ENCODE measurements at places on chromosomes 13 and 19.

GRCh38 chr19:17677002-17677401 lies 11.2 kb downstream of the UNC13A start:
- no peak for DNase-seq

GRCh38 chr13:48808683-48809082 lies 155.0 kb downstream of the CYSLTR2 start:
- no peak for DNase-seq

- no peak for DNase-seq
These were observed 8.2 kb downstream of the ZNF439 start for GRCh38 chr19:11856596-11857250.

- peak; percentile 51 for DNase-seq
These were observed 607 bp upstream of the SYNE4 start for GRCh38 chr19:36009220-36009619.

- DNase-seq: no peak
These were observed 15.1 kb upstream of the EMP3 start for GRCh38 chr19:48310227-48310626.

- no peak for DNase-seq
These were observed 1617.1 kb downstream of the PCDH9 start for GRCh38 chr13:65613004-65613403.

DNA sequence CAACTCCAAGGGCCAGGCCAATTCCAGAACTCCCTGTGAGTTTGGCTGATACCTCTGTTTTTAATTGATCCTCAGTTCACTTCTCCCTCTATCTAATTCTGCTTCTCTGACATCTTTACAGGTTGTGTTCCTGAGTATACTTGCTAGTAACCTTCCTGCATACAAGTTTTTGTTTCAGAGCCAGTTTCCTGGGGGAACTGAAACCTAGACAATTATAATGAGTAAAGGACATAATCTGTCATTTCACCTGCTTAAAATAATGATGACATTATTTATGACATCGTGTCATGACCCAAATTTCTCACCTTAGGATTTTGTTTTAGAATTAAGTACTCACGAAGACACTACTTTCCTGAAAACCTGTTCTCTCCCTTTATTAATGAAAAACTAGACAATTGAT lies 12.5 kb upstream of the MYCBP2 start:
- no peak for DNase-seq

DNA sequence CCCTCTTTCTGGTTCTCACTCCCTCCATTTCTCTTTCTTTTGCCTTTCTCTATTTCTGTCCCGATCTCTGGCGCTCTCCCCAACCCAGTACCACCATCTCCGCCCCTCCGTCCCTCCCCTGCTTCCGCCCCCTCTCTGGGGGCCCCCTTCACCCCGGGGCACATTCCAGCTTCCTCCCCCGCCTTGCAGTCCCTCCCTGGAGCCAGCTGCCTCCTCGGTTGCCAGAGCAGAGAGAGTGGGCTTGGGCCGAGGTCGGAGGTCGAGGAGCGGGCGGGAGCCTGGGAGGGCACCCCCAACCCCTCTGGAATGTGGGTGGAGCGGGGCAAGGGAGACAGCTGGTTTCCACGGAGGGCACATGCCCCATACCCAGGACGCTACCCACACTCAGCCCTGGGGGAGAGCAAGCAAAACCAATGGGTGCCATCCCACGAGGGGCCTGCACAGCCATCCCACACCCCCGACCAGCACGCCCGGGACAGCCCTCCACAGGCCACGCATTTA lies 6.5 kb upstream of the CIRBP start:
- no peak for DNase-seq

DNA sequence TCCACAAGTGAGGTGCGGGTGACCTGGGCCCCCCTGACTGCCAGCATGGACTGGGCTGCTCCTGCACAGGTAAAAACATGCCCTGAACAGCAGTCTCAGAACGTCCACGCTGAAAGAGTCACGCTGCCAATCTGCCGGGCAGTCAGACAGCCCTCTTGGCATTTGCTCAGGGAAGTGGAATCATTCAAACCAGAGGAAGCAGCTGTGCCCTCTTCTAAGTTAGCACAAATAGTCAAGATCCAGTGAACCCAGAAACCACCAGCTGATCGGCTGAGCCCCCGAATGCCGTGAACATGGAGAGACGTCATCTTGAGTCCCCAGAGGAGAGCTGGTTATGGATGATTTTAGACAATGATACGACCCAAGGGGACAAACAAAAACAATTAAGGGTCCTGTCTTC lies 34.4 kb downstream of the KLF2 start:
- DNase-seq: no peak

GRCh38 chr13:43758834-43759233 lies 27.9 kb downstream of the ENOX1 start:
- DNase-seq: peak; percentile 1

- DNase-seq: no peak
These were observed 55.1 kb downstream of the GPR180 start for GRCh38 chr13:94656766-94657165.

DNA sequence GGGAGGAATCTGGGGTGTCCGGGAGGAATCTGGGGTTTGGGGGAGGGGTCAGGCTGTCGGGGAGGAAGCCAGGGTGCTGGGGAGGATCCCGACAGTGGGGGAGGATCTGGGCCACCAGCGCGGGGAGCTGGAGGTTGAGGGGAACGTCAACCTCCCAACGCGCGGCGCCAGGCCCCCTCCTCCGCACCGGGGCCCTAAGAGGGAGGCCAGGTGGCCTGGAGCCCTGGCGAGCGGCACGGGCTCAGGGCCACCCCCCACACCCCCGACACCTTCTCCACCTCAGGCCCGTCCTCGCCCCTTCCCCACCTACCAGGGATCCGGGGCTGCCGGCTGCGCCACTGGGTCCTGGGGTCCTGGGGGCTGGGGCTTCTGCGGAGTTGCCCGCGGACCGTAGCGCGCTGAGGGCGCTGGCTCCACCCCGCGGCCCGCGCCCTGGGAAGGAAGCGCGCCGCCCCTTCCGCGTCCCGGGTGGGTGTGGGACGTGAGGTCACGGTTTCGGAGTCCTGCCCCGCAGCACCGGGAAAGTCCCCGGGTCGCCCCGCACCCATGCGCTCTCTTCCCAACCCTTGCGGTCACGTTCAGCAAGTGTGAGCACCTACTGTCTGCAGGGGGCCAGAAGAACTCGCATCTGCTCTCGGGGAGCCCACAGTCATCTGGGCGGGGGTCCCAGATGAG lies at the start of gene TICAM1:
Gene TICAM1 (minus strand): TSS at position 409 of the 675 bp plus-strand sequence. CDS start 13,335 bp downstream, outside the sequence.
- DNase-seq: peak; percentile 81

GRCh38 chr13:105338006-105338405 lies 1197.5 kb downstream of the EFNB2 start:
- no peak for DNase-seq
